ENCODE measurements at places on chromosomes 5 and 9. TPM values are rescaled to one million over a fixed set of nuclear protein-coding genes. Genes with fewer than 3 reads are reported as not detected.

PKD2L2 gene
- not detected for total RNA-seq

DCANP1 gene
- not detected for total RNA-seq

ZNF300 gene
- 5.1 TPM for total RNA-seq

ELOVL7 gene
- total RNA-seq: 0.33 TPM

PTGER4 gene
- total RNA-seq: 10.3 TPM

MUSK gene
- 1.7 TPM for total RNA-seq

TSC1 gene
- total RNA-seq: 62.4 TPM

CCL27 gene
- 0.15 TPM for total RNA-seq

BTNL9 gene
- not detected for total RNA-seq

LCN10 gene
- not detected for total RNA-seq

HK3 gene
- total RNA-seq: not detected

CD180 gene
- under 0.01 TPM for total RNA-seq

GARIN3 gene
- total RNA-seq: not detected

CHMP5 gene
- total RNA-seq: 113 TPM

PTCD2 gene
- total RNA-seq: 14.4 TPM

NUTM2F gene
- total RNA-seq: not detected

RASGRF2 gene
- 9.1 TPM for total RNA-seq

PDE8B gene
- not detected for total RNA-seq

FOXI1 gene
- not detected for total RNA-seq

DIAPH1 gene
- total RNA-seq: 46.4 TPM

IFNB1 gene
- total RNA-seq: not detected

CARTPT gene
- not detected for total RNA-seq

ADAMTS2 gene
- 76.6 TPM for total RNA-seq

DIPK1B gene
- 2.2 TPM for total RNA-seq

RFESD gene
- 3.1 TPM for total RNA-seq

ACTBL2 gene
- not detected for total RNA-seq

IGFBPL1 gene
- total RNA-seq: not detected

SAPCD2 gene
- total RNA-seq: 1.5 TPM

FSD1L gene
- total RNA-seq: 10.3 TPM

SPINK13 gene
- total RNA-seq: not detected

NRG2 gene
- total RNA-seq: 0.73 TPM

STKLD1 gene
- 1.2 TPM for total RNA-seq

TUSC1 gene
- total RNA-seq: 7.4 TPM

RNF38 gene
- 7.4 TPM for total RNA-seq

NDST1 gene
- 63.0 TPM for total RNA-seq

PDE6A gene
- not detected for total RNA-seq

HMMR gene
- 61.5 TPM for total RNA-seq

FST gene
- 73.6 TPM for total RNA-seq

PCDH12 gene
- 0.15 TPM for total RNA-seq

IL4 gene
- total RNA-seq: not detected

IL9 gene
- total RNA-seq: not detected

CDKN2B gene
- 42.2 TPM for total RNA-seq

LCNL1 gene
- 3.1 TPM for total RNA-seq

PCDH1 gene
- total RNA-seq: 0.33 TPM

SDHA gene
- 145 TPM for total RNA-seq

FGD3 gene
- not detected for total RNA-seq

PCDHGA1 gene
- total RNA-seq: 2.3 TPM

MLANA gene
- not detected for total RNA-seq

MAP1B gene
- total RNA-seq: 421 TPM

GABRB2 gene
- not detected for total RNA-seq

NME5 gene
- total RNA-seq: 2.6 TPM

CTSV gene
- total RNA-seq: 1.5 TPM

ZNF366 gene
- not detected for total RNA-seq

Measured in smooth muscle cell of trachea (primary cell).